NCI-H345 (cell line): ENCODE measurements at places on chromosomes 6 and 20.

DNA sequence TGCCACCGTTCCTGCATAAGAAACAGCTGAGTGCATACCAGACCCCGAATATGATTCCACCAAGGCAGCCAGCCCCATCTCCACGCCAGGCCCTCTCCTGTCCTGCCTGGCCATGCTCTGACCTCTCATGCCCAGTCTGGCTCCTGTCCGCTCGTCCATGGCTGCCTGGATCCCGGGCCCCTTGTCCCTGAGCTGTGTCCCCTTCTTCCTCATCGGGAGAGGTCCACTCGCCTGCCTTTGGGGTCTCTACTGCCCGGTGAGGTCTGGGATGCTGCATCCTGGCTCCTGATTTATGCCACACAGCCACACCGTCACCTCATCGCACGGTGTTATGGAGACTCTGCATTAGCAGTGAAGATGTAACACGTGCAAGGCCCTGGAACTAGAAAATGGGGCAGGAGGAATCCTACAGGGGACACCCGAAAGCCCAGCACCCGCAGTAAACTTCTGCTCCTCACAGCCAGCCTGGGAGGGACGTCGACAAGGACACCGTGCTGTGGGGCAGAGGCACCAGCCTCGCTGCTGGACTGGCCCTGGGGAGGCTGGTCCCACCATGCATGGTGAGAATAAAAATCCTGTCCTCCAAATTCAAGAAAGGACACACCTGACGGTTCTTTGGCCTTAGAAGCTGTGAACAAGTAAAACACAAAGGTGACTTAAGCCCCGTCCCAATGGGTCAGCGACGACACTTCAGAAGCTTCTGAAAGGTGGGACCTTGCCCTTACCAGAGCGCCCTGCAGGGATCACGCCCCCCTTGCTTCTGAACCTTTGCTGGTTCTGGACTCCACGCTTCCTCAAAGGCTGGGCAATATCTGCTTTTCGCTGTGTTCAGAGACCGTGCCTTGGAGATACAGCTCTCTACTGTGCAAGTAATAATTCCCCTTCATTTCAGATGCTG lies 103.0 kb downstream of the DLL1 start:
- DNase-seq = no peak

DNA sequence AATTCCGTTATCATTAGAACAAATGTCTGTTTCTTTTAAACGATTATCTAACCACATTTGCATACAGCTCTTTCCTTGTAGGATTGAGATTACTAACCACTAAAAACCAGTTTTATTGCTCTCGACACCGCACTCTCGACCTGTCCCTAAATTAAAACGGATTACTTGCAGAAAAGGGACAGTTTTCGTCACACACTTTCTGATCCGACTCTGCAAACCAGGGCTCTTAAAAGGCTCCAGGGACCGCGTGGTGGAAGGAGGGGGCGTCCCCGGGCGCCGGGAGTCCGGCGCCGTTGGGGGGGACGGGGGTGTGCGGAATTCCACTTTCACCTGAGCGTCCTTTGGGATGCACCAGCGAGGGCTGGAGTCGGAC lies 731 bp downstream of the MAK start:
- DNase-seq = no peak

GRCh38 chr20:35271073-35271882 lies 6.6 kb downstream of the MMP24OS start:
- no peak for DNase-seq

DNA sequence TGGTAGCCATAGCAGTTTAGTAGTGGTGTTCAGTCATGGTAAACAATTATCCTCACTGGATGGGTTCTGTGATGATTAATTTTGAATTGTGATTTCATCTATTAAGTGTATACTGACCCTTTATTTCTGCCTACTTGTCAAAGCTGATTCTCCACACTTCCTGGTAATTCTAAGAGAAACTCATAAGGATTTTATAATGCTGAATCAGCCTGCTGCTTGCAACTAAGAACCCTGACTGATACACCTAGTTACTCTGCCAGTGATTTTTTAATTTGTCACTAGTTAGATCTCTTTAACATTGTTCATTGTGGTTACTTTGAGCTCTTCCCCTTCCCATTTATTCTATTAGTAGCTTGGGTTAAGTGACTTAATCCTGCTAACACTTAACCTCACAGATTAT lies 8.6 kb downstream of the CDC40 start:
- no peak for DNase-seq

- no peak for DNase-seq
These were observed 10.6 kb downstream of the WDR27 start for GRCh38 chr6:169691260-169691659.

DNA sequence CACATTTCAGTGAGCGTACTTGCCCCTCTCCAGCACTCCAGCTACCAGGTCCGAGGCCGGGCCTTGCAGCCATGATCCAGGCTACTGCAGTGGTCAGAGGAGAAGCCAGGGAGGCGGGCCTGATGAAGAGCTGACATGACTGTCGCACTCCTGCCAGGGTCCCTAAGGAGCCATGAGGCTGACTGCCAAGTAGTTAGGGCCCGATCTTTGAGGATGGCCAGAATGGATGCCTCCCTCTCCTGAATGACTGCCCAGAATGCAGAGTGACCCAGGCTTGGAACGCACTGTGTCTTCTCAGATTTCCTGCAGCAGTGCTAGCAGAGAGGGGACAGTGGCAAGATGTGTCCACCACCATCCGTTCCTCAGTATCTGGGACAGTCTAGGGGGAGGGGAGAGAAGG lies 24.7 kb upstream of the LRFN2 start:
- no peak for DNase-seq

- no peak for DNase-seq
These were observed 233.9 kb downstream of the ERMARD start for GRCh38 chr6:169985121-169986015.

GRCh38 chr6:47318236-47318989 lies 8.7 kb upstream of the TNFRSF21 start:
- DNase-seq = no peak

DNA sequence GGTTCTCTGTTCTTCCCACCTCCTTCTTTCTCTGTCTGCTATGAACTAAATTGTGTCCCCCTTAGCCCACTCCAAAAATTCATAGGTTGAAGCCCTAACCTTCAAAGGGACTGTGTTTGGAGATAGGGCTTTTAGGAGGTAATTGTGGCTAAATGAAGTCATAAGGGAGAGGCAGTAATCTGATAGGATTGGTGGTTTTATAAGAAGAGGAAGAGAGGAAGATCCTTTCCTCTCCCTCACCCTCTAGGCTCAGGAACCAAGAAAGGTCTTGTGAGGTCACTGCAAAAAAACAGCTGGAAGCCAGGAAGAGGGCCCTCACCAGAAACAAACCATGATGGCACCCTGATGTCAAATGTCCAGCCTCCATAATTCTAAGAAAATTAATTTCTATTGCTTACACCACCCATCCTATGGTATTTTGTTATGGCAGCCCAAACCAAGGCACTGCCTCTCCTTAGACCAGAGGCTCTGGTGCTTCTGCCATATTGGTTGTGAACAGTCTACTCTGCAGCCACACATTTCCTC lies 135.1 kb upstream of the COL21A1 start:
- DNase-seq = no peak

DNA sequence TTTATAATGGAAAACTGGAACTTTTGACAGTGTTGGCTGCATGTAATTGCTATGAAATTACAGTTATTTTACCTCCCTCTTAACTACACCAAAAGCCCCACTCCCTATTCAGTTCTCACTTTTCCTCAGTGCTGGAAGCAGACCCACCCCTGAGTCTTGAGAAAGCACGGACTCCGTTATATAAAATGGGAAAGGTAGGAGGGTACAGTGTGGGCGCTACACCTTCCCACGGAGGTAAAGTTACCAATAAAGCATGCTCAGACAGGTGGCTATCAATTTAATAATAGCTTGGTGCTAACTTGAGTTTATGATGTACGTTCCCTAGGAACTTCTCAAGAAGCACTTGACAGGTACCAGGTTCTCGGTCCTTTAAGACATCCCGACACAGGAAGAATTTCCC lies 59.0 kb downstream of the CLIC5 start:
- no peak for DNase-seq

DNA sequence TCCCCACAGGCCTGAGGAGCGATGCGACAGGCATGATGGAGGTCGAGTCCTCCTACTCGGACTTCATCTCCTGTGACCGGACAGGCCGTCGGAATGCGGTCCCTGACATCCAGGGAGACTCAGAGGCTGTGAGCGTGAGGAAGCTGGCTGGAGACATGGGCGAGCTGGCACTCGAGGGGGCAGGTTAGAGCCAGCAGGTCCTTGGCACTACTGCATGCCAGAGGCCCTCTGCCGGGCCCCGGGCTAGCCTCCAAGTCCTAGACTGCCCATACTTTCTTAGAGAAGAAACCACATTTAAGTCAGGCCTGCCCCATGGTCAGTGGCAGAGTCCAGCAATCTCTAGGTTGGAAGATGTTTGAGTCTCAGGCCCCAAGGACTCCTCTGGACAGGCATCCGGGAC lies 32.1 kb downstream of the PKIG start:
- DNase-seq = no peak

- no peak for DNase-seq
These were observed 1.9 kb downstream of the PPP1R18 start for GRCh38 chr6:30684386-30685156.

DNA sequence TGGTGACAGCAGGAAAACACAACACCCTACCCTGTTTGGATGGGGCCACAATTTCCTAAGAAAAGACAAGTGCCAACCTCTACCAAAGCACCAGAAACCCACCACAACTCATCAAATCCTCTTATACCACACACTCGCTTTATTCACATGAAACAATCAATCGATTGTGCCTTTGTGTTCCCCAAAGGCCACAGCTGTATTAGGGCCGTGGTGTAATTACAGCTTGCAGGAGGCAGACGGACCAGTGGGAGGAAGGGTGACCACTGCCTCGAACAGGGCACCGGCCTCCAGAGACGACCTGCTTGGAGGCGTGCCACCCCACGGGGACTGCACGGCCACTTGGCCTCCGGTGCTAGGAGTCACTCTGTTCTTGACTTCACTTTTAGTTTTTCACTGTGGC lies 264.1 kb downstream of the FOXC1 start:
- no peak for DNase-seq

DNA sequence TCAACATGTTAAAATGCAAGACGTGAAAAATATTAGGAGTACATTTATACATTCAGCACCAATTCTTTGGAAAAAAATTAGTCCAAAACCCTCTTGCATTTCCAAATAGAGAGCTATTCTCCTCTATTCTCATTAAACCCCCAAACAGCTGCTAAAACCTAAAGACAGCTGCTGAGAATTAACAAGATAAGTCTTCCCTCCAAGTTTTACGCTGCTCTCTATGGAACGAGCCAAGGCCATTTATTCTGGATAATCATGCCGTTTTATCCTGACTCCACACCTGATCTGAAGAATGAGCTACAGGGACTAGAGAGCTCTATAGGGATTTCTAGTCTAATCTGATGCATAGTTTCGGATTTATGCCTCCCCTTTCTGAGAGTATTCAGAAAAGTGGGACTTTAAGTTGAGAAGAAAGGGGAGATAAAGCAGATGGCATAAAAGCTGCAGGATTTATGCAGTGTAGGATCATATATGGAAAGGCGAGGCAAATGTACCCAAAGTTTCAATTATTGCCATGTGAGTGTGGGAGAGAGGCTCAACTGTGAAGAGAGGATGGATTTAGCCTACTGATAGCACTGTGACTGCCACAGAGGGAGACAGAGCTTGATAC lies 64.7 kb upstream of the HS3ST5 start:
- DNase-seq = no peak
